Endothelial cell of umbilical vein (primary cell): ENCODE measurements at places on chromosomes 12 and 14.

GRCh38 chr12:4151362-4152121, 122.0 kb upstream of the CCND2 start:
- DNase-seq: no peak

GRCh38 chr14:53951627-53952303, 4.9 kb downstream of the BMP4 start:
- DNase-seq: peak; percentile 36

DNA sequence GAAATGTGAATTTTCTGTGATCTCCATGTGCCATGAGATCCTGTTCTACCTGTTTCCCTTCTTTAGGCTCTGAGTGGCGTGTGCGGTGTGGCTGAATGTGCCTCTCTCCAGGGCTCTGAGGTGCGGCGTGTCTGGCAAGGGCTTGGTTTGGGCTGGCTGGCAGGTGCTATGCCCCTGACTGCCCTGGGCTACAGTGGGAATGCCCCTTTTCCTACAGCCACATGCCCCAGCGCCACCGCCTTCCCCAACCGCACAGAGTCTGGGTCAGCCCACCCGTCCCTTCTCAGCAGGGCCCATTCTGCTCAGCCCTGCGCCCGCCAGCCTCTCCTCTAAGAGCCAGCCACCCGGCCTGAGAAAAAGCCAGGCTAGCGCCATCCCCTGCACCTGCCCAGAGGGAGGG, 24.7 kb downstream of the BTBD6 start:
- DNase-seq: no peak

DNA sequence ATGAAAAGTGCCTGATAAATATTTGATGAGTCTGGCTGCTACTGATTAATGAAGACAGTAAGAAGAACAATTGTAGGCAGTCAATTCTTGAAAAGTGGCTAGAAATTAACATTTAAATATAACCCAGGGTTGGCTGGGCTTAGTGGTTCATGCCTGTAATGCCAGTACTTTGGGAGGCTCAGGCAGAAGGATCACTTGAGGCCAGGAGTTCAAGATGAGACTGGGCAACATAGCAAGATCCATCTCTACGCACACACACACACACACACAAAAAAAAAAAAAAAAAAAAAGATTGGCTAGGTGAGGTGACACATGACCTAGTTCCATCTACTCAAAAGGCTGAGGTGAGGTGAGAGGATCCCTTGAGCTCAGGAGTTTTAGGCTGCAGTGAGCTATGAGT, 7.9 kb upstream of the PLBD1 start:
- DNase-seq: no peak

- DNase-seq: no peak
Measured at GRCh38 chr14:81301371-81301770, 80.6 kb upstream of the GTF2A1 start.

GRCh38 chr12:53103860-53104305, 597 bp downstream of the SOAT2 start:
- DNase-seq: no peak

DNA sequence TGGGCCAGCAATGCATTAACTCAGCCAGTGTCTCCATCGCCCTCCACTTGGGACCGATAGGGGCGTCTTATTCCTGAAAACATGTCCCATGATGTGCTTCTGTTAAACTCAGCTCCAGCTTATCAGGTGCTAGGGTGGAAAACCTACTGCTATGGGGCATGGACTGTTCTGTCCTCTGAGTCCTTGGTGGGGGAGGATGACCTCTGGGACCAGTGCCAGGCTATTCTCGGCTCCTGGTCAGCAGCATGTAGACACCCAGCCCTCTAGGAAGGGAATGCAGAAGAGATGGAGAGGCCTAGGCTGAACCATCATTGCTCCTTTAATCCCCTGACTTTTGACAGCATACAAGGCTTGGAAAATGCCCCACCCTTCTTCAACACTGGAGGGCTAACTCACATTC, 486.2 kb downstream of the MED13L start:
- DNase-seq: no peak

DNA sequence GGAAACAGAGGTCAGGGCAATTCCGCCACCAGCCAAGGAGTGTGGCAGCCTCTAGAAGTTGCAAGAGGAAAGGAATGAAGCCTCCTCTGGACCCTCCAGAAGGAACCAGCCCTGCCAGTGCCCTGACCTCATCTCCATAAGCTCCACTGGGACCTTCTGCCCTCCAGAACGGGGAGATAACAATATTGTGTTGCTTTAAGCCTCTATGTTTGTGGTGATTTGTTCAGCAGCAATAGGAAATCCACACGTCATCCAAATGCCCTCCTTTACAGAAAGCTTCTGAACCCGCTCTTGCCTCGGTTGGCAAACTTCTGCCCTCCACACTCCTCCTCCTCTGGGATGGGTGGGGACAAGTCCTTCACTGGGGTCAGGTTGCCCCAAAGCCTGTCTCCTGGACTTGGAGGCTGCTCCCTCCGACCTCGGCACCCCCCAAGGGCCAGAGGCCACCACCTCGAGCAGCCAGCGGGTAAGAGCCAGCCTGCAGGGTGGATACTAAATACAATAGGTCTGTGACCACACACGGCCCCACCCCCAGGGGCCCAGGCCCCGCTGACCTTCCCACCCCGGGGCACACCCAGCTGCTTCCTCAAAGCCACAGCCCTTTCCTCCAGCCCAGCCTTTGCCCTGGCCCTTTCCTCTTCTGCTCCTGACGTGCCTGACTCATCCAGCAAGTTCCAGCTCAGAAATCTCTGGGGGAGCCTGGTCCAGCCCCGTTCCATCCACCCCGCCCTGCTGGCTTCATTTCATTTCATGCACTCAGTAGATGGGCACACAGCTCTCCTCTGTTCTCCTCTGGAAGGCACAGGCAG, 58.7 kb upstream of the NCOR2 start:
- DNase-seq: peak; percentile 91

DNA sequence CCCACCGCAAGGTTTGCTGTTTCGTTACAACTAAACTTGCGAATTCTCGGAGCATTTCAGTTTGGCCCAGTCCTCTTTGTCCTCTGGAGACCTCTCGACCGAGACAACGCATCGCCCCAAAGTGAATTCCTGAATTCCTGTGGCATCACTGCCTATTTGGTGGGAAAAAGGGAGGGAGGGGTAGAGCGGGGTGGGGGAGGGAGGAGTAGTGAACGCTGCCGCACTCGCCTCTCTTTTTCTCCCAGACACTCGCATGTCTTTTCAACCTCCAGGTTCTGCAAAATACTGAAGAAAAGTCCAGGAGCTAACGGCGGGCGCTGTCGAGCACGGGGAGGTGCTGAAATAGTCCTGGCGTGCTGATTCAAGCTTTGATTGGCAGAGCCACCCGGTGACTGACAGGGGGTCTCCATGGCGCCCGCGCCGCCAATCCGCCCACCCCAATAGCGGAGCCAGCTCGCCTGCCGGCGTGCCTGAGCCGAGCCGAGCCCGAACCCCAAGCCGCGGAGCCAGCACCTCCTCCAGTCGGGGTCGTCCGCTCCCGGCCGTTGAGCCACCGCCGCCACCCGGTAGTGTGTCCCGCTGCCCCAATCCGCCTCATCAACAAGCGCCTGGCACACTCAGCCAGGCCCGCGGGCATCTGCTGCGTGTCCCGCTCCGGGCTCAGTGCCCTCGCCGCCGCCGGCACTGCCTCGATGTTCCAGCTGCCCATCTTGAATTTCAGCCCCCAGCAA, at the start of gene SIX6:
TSS of gene SIX6 (plus strand) at position 440 of the 731 bp plus-strand sequence. CDS start at position 693, 253 bp downstream.
- DNase-seq: peak; percentile 33

GRCh38 chr14:55451398-55451797, 11.0 kb upstream of the TBPL2 start:
- DNase-seq: peak; percentile 84

- DNase-seq: no peak
Measured at GRCh38 chr14:75769047-75769685, 108.1 kb downstream of the TTLL5 start.

GRCh38 chr12:12661086-12661856, 34.7 kb downstream of the GPR19 start:
- DNase-seq: no peak

DNA sequence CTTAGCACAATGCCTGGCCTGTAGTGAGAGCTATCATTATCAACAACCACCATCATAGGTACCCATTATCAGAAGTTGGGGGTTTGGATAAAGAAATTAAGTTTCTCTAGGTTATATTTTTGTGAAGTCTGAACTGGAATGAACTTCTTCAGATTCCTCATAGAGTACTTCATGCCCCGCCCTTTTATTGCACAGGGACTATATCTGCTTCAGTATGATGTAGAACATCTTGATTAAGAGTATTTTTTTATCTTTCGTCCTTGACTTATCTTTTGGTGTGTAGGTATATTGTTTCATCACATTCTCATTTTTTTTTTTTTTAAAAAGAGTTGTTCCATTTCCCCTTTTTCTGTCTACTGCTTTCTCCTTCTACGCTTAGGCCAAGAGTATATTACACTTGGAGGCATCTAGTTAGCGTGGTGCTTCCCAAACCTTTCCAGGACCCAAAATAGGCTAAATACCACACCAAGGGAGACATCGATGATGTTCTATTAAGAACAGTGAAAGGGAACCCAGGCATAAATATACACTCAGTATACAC, 467.5 kb downstream of the ZFP36L1 start:
- DNase-seq: no peak

DNA sequence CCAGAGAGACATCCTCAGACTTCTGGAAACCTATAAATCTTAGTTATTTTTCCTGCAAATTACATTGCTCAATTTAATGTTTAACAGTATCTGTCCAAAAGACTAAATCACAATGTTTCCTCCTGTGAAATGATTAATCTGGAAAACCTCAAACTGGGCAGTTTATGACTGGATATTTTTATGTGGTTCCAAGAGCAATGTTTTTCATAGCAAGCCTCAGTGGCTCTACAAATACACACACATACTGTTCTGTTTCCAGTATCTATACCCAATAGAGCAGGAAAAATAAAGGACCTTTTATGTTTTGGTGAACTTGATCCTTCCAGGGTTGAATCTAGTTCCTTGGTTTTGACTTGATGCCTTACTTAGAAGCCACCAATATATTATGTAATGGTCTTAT, 9.2 kb downstream of the NID2 start:
- no peak for DNase-seq

- no peak for DNase-seq
Measured at GRCh38 chr14:55381040-55381439, 30.6 kb downstream of the ATG14 start.

DNA sequence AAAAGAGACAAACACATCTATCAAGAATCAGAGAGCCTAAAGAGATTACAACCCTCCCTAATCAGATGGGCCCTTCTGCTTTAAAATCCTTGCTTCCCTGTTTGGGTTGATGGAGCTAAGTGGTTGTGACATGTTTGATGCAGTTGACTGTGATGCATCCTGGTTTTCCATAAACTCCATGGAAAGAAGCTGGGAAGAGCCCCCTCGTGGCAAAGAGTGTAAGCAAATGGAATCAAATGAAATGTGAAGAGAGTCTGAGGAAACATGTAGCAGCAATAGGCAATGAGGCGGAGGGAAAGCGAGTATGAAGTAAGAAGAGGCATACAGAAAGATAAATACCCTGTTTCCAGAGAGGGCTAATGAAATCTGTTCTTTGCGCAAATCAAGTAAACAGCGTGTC, 70.4 kb upstream of the SLCO1C1 start:
- DNase-seq: peak; percentile 58

DNA sequence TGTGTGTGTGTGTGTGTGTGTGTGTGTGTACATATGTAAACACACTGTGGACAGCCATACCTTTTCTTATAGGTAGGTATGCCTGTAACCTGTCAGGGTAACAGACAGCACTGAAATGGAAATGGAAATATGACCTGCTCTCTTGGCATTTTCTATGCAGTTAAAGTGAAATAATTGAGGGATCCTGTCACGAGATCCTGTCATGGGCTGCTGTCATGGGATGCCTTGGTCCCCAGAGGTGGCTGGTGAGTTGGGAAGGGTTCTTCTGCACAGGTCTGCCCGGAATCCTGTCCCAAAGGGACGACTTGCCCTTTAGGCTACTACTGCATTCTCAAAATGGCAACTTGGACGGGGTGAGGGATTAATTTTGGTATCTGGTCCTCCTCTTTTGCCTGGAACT, 47.3 kb downstream of the ELK3 start:
- DNase-seq: no peak

DNA sequence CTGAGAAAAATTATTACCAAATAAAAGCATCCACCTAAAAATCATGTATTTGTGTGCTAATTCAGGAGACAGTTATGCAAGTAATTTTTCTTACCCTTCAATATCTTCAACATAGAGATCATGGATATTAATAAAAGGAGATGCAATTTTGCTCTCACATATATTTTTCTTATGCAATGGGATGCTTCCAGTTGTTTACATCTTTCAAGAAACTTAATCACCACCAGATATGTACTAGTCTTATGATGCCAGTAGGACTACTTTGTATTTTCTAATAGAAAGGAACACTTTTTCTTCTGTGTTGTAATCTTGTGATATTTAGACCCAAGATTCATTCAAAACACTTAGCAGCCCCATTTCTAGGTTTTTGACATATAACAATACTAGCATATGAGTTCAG, 107.6 kb downstream of the NAV3 start:
- no peak for DNase-seq

GRCh38 chr12:1525858-1526257, 68.5 kb downstream of the FBXL14 start:
- no peak for DNase-seq

DNA sequence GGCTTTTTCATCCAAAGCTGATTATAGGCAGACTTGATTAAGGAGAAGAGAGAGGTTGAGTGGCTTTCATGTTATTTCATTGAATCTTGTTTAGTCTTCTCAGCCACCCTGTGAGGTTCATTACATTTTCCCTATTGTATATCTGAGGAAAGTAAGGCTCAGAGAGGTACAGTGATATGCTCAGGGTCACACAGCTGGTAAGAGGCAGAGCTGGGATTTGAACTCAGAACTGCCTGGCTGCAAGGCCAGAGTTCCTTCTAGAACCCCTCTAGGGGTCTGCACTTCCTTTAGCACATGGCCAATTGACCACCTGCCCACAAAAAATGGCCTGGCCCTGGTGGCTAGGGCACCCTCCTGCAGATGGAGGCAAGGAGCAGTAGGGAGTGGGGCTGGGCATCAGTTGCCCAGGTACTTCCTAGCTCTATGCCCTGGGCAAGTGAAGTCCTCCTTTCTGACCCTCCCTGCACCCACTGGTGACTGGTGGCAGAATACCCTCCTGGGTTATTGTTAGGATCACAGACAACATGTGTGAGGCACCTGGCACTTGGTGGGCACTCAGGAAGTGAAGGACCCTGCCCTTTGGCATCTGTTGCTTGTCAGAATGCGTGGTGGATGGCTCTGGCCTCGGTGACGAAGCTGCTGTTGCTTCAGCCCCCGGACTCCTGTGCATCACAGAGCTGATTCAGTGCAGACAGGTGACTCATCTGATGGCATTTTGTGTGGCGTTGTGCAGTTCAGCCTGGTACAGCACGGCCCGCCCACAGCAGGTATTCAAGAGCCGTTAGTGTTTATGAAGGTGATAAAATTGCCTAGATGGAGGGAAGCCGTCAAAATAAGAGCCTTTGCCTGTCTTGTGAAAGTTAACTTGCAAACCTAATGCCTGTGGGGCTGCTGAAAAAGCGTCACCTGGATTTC, 115.8 kb downstream of the SLC25A47 start:
- DNase-seq: peak; percentile 6

GRCh38 chr12:43316520-43316919, 235.5 kb downstream of the ADAMTS20 start:
- DNase-seq: no peak
